ENCODE measurements at places on chromosomes 4 and X.

DNA sequence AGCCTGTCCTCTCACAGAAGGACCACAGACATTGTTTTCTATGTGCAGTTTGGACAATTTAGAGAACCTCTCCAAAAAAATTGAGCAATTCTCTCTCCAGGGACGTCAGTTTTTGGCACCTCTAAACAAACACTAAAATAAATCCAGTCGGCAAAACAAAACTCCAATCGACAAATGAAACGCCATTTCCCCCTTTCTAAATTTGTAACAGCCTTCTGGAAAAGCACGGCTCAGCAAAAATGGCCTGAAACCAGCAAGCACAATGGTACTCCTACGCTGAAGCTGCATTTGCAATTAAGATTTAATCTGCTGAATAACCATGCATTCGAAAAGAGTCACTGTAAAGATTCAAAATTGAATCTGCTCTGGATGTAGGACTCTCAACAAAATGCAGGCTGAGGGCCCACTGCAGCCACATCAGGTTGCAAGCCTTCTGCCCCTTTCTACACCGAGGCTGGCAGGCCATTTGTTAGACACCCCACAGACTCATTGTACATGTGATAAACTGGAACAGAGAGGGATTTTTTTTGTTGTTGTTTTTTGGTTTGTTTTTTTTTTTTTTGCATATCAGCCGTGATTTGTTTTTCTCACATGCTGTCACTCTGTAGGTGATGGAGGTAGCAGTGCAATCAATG, 79.9 kb upstream of the MAP3K15 start:
- no peak for DNase-seq

DNA sequence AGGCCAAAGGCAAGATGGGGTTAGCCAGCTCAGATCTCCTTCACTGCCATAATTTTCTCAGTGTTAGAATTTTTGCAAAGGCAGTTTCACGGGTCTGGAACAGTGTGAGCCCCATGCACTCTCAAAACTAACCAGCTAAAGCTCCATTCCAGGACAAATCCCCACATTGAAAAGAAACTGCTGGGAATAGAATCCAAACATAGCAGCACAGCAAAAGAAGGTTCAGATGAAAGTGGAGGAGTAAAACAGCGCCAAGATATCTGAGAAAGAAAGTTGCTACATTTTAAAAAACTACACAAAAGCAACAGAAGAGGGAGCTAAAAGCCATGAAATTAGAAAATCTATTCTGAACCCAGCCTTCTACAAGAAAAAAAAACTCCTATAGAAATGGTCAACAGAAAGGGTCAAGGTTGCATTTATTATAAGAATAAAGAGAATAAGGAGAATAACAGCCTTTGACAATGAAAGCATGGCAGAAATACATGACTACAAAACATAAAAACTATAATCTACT, 39.6 kb upstream of the SLC7A3 start:
- DNase-seq: no peak

DNA sequence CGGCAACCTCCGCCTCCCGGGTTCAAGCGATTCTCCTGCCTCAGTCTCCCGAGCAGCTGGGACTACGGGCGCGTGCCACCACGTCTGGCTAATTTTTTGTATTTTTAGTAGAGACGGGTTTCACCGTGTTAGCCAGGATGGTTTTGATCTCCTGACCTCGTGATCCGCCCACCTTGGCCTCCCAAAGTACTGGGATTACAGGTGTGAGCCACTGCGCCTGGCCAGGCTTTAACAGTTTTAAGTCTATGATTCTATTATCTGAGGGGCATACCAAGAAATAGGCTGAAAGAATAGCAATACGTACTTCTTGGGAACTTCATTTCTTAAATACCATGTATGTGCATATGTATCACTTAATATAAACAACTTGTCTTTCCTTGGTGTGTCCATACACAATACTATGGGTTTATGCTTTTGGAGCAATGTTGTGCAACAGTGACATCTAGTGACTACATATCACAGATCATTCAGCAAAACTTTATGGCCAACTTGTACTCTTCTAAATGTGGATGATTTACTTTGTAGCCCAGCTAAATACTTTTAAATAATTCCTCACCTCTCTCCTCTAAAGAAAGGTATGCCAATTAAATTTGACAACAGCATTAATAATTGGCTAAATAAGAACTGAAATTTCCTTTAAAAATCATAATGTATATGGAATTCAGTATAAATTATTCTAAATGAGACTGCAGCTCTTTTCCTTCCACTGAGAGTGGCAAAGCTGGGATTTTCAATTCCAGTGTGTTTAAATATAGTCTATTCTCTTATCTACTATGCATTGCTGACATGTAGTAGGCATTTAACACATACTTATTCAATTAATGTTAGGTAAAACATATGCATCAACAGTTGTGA, 10.4 kb downstream of the SLC9B1 start:
- no peak for DNase-seq

DNA sequence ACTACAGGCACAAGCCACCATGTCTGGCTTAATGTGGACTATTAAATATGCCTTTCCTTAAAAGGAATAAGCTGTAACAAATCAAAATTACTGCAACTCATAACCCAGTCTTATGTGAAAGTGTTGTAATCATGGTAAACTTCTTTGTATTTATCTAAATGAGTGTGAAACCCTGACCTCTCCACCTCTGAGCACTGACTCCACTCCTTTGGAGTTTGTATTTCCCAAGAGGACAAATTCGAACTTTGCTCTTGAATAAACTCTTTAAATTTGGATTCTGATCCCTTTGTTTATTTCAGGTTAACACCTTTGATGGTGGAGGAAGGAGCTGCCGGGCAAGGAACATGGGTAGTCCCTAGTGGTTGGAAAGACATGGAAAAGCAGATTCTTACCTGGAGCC, 48.3 kb upstream of the FAM9A start:
- DNase-seq: no peak

DNA sequence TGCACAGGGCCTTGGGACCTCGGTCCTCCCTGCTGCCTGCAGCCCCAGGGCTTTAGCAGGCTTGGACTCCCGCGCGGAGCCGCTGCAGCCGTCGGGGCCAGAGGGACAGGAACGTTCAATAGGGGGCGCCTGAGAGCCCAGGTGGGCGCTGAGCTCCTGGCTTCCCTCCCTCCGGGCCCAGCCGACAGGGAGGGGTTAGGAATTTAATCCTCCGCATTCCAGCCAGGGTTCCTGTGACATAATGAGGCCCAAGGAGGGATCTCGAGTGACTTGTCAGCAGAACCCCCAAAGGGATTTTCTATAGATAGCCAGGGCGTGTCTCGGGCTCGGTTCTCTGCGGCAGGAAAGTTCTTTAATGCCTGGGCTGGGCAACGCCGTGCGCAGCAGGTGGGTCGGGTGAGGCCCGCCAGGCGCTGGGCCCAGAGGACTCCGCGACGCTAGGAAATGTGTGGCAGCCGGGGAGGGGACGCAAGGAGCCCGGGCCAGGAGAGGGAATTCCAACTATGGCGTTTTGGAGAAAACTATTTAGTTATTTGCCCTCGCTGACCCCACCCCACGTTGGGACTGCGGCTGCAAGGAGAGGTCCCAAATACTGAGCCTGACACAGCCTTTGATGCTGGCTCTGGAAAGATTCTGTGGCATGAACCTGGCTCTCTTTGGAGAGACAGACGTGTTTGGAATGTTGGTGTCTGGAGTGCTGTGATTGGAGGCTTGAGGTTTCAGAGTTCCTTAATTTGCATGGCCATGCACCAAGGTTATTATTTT, 285.2 kb upstream of the GATB start:
- DNase-seq: peak; percentile 3

GRCh38 chr4:73674451-73674919, 54.2 kb upstream of the RASSF6 start:
- DNase-seq: no peak

DNA sequence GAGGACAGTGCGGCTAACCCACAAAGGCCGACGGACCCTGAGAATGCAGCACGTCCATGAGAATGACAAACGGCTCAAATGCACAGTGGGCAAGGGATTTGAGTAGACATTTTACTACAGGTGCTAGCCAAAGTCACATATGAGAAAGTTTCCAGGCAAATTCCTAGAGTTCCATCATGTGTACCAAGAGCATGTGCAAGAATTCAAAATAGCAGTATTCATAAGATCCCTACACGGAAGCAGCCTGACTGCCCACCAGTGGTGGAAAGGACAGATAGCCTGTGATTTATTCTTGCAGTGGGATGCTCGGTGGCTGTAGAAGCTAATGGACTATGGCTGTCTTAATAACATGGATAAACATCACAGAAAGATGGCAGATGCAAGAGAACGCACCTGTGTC, 68.0 kb downstream of the RGS12 start:
- no peak for DNase-seq

- no peak for DNase-seq
These were observed 9.5 kb upstream of the MXD4 start for GRCh38 chr4:2271279-2272025.

DNA sequence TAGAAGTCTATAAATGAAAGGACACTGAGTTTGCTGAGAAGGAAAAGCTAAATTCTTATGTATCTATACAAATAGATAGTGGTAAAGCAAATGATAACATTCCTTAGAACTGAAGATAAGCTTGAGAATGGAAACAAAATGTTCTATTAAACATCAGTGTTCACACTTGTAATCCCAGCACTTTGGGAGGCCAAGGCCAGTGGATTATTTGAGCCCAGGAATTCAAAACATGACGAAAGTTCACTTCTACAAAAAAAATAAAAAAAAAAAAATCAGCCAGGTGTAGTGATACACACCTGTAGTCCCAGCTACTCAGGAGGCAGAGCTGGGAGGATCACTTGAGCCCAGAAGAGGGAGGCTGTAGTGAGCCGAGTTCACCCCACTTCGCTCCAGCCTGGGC, 199.8 kb downstream of the COMMD8 start:
- DNase-seq: no peak

GRCh38 chrX:15391850-15392249, 7.6 kb upstream of the VEGFD start:
- DNase-seq: no peak

- DNase-seq: no peak
These were observed 119.2 kb downstream of the SMARCA1 start for GRCh38 chrX:129403974-129404669.

DNA sequence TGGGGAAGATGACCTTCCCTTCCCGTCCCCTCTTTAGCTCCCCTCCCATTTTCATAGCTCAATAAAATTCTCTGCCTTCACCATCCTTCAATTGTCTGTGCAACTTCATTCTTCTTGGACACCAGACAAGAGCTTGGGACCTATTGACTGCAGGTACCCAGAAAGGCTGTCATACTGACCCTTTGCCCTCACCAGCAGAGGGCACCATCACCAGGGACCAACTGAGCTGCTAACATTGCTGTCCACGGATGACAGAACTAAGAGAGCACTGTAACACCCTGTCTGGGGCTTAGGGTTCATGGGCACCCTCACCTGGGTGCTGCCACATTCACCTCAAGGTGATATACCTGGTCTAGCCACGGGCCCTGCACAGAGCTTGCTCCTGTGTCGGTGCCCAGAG, 141.3 kb upstream of the VCX3B start:
- DNase-seq: no peak

- DNase-seq: no peak
These were observed 17.3 kb upstream of the C1GALT1C1 start for GRCh38 chrX:120647127-120647526.

GRCh38 chr4:9832640-9833039, 51.2 kb downstream of the DRD5 start:
- no peak for DNase-seq

DNA sequence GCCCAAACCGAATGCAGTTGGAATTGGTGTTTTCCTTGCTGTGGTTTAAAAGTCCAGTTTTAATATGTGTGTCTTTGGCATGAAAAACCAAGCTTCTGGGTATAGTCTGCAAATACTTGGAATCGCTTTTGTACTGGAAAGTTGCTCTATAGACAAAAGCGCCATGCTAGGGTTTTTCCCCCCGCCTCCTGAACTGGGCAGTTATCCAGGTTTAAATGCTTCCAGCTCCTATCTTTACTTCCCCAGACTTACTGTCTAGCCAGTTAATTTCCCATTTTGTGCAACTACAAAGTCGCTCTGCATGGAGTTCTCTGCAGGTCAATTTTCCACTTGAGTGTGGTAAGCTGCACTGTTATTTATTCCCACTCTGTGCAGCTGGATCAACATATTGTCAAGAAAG, 2.7 kb downstream of the RASL11B start:
- DNase-seq: no peak

DNA sequence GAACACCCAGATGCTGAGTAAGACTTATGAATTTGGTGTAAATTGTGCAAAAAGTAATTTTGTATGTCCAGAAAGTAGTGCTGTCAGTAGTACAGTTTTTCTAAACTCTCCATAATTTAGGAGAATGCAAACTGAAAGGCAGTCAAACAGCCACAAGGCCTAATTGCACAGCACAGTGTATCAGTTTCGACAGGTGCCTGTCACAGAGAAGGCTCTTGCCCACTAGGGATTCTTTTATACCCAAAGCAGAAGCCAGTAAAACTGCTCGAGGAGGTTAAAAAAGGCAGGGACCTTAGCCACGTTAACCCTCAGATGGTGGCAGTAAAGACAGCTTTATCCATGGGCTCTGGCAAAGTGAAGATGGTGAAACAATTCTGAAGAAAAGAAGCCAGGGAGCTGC, 69.4 kb upstream of the GATB start:
- no peak for DNase-seq

DNA sequence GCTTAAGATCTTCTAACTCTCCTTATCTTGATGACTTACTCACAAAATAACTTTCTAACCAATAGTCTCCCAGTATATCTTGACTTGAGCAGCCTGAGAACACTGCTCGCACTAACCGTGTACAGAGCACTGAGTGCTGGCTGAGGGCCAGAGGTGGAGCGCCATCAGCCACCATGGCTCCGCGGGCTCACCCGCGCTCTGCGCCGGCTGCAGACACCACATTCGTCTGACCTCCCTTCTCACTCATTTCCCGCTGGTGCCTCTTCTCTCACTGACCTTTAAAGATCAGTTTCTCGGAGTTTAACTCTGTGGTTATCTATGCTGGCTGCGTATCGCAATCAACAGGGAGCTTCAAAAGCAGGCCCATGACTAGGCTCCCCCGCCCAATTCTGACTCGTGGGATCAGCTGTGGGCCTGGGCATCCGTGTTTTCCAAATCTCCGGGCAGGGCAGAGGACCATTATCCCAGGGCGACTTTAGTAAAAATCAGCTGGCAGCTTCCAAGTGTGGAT, 78.6 kb downstream of the HAUS3 start:
- DNase-seq: no peak

DNA sequence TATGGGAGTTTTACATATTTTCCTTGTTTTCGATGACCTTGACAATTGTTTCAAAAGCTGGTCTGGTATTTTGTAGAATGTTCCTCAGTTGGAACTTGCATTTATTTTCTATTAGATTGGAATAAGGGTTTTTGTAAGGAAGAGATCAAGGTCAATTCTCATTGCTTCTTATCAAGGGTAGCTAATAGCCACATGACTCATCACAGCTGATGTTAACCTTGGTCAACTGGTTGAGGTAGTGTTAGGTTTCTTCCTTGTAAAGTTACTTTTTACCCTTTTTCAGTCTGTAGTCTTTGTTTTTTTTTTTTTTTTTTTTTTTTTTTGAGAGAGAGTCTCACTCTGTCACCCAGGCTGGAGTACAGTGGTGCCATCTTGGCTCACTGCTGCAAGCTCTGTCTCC, 257.2 kb downstream of the SNCA start:
- DNase-seq: no peak
